ENCODE measurements at places on chromosomes 7 and 10.

DNA sequence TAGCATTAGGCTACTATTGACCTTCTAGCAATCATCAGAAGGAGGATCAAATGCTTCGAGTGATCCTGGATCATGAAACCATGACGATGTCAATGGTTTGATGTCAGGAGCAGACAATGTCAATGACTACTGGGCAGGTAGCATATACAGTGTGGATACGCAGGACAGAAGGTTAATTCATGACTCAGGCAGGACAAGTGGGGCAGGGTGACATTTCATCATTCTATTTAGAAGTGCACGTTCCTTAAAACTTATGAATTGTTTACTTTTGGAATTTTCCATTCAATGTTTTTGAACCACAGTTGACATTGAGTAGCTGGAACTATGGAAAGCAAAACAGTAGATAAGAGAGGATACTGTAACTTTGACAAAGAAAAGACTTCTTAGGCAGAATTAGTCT is 140.8 kb downstream of the TSPAN12 start:
- DNase-seq: no peak

DNA sequence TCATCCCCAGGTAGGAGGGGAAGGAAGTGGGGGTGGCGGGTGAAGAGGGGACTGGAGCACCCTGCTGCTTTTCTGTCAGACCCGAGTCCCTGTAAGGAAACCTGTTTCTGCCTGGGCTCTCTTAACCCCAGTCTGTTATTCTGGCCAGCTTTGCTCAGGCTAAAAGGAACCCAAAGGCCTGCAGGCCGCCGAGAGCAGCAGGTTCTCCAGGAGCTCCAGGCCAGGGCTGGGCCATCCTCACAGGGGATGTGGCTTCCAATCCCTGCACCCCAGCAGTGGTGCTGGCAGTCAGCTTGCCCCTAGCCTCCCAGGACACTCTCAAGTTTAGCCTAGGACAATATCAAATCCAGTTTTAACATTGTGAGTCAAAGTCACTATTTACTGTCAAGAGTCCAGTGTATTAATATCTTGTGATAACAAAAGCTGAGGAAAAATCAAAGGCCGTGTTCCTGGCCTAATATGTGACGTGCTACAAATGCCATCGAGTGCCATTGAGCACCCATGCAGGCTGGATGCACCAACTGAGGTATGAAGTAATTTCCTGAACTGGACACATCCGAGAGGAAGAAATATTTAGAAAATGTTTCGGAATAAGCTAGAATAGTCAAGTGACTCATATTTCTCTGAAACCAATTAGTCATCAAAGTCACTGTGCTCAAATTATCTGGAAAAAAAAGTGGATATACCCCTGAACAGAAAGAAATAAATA is 7.0 kb downstream of the PKD1L1 start:
- no peak for DNase-seq

DNA sequence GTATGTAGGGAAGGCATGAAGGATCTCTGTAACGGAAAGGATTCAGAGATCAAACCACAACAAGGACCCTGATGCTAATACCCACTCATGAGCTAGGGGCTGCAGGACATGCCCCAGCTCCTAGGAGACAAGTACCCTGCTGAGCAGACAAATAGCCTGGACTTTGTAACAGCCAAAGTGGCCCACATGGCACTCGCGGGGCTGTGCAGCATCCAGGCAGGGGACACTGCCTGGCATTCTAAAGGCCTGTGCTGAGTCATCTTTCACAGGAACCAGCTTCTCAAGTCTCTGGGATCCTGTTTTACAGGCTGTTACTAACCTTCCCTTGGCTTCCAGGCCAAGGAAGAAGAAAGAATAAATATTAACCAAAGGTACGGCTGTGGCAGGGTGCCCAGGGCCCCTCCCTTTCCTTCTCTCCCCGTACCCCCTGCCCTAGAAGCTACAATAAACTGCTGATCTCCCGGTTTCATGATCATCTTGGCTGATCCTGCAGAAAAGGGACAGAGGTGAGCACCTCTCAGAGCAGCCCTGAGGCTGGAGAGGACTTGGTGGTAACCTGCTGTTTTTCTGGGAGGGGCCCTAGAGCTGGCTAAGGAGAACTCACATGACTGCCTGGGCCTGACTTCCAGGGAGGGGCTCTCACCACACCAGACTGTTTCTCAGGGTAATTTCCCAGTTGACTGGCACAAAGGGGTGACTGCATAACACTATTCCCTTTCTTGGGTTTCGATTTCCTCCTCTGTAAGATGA is 4.2 kb upstream of the RPEL1 start:
- DNase-seq: no peak

DNA sequence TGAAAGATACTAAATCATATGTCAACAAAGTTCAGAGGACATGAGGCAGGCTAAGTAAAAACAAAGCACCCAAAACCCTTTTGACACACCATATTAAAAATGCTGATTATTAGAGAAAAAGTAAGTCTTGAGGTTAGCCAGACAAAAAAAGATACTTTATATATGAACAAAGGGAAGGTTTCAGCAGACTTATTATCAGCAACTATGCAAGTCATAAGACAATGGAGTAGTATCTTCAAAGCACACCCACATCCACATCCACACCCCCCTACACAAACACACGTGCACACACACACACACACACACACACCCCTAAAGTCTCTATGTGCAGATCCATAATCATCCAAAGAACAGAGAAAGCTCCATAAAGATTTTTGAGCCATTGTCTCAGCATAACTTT is 1373.9 kb upstream of the CELF2 start:
- no peak for DNase-seq

GRCh38 chr10:97128516-97129154 is 57.1 kb downstream of the SLIT1 start:
- DNase-seq: no peak

DNA sequence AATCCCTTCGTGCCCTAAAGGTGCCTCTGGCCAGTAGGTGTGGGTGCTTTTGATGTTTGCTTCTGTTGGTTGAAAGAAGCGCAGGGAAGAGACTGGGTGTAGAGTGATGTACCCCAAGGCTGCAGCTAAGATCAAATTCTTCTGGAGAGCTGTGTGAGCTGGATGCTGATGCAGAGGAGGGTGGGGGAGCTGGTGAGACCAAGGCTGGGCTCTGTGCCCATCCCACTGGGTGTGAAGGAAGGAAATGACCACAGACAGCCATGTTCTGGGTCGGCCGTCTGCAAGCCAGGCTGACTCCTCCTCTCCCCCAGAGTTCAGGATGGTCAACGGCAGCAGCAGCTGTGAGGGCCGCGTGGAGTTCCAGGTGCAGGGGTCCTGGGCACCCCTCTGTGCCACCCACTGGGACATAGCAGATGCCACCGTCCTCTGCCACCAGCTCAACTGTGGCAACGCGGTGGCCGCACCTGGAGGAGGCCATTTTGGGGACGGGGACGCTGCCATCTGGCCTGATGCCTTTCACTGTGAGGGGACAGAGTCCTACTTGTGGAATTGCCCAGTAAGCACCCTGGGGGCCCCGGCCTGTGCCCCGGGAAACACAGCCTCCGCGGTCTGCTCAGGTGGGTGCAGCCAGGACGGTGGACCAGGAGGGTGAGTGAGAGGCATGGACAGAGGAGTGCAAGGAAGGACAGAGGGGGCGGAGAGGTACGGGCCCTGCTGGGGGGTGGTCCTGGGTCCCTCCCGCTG is 5.1 kb downstream of the SCART1 start:
- no peak for DNase-seq

- DNase-seq: no peak
Observed at GRCh38 chr10:11193001-11193551, 175.4 kb downstream of the CELF2 start.

GRCh38 chr10:8637640-8638039 is 583.2 kb downstream of the GATA3 start:
- DNase-seq: no peak

GRCh38 chr10:87752566-87752965 is 65.5 kb downstream of the ATAD1 start:
- no peak for DNase-seq

DNA sequence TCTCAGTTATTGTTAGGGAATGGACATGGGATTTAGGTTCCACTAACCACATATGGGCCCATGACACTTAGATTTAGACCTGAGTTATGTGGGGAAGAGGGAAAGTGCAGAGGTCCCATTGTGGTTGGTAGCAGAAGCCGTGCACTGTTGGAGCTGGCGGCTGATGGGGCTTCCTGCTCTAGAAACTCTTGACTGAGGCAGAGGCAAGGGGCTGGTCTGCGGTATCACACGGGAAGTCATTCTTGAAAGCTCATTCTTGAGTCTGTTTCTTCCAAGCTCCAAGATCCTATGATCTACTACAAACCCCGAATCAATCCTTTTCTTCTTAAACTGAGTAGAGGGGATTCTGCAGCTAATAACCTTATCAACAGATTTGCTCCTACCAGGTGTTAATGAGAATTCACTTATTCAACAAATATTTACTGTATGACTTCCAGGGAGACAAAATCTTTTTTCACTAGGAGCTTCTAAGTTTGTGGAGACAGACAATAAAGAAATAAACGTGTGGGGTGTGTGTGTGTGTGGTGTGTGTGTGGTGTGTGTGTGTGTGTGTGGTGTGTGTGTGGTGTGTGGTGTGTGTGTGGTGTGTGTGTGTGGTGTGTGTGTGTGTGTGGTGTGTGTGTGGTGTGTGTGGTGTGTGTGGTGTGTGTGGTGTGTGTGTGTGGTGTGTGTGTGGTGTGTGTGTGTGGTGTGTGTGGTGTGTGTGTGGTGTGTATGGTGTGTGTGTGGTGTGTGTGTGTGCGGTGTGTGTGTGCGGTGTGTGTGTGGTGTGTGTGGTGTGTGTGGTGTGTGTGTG is 57.1 kb downstream of the AOC1 start:
- no peak for DNase-seq

GRCh38 chr7:42453931-42454361 is 216.9 kb upstream of the GLI3 start:
- DNase-seq: no peak

GRCh38 chr10:117014835-117015234 is 9.8 kb upstream of the SHTN1 start:
- DNase-seq: no peak

- DNase-seq: no peak
Observed at GRCh38 chr10:488933-489215, 200.6 kb downstream of the DIP2C start.

- no peak for DNase-seq
Observed at GRCh38 chr7:37359180-37359579, 89.5 kb downstream of the ELMO1 start.

DNA sequence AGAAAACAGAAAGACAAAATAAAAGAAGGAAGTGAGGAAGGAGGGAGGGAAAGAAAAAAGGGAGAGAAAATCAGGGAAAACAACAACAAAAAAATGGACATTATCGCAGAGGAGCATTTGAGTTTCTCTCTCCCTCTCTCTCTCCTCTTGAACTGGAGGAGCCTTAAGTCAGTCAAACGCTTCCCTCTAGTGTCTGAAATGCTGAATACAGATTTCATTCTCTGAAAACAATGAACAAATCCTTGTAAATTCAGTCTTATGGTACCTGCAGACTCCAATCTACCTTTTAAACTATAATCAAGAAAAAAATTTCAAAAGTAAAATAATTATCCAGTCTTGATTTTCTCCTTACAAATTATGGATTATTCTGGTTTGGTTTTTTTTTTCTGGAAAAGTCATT is 89.2 kb upstream of the PFKP start:
- DNase-seq: no peak

- no peak for DNase-seq
Observed at GRCh38 chr10:77943121-77943901, 16.8 kb upstream of the DLG5 start.

- DNase-seq: no peak
Observed at GRCh38 chr10:43256531-43257346, 10.1 kb downstream of the RASGEF1A start.

GRCh38 chr7:143510854-143511592 is 33.4 kb downstream of the TAS2R41 start:
- no peak for DNase-seq

GRCh38 chr10:112232670-112233069 is 49.1 kb upstream of the GPAM start:
- DNase-seq: no peak

GRCh38 chr10:91653219-91653870 is 20.5 kb upstream of the PPP1R3C start:
- no peak for DNase-seq

- DNase-seq: no peak
Observed at GRCh38 chr7:2043316-2044039, 189.3 kb downstream of the MAD1L1 start.

DNA sequence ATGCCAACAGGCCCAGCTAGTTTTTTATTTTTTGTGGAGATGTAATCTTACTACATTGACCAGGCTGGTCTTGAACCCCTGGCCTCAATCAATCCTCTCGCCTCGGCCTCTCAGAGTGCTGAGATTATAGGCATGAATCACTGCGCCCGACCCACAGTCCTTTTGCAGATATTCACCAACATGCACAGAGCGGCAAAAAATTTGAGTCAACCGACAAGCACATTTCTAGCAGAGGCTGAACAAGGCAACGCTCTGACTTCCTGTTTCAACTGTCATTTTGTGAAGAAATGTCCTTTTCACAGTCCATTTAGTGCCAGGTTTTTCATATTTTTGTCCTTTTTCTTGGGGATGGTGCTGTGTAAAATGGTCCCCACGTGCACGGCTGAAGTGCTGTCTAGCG is 71.1 kb upstream of the KAT6B start:
- DNase-seq: no peak

- DNase-seq: no peak
Observed at GRCh38 chr10:97770255-97770654, 1.5 kb downstream of the SFRP5 start.

DNA sequence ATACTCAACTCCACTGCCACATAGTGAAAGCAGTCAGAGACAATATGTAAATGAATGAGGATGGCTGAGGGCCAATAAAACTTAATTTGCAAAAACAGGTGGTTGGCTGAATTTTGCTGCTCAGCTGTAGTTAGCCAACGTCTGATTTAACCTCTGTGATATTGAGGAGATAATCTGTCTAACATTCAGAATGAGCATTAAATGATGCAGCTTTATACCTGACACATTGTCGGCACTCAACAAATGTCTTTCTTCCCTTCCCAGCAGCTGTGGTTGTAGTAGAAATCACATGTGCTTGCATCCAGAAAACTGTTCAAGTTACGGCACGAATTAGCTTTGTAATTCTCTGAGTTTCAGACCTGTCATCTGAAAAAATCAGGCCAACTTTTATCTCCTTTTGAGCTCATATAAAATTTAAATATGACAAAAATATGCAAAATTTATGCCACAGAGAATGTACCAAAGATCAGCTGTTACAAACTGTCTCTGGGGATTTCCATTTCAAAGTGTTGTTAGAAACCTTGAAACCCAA is 1239.7 kb downstream of the GATA3 start:
- no peak for DNase-seq

GRCh38 chr10:7819121-7819460 is 786 bp downstream of the TAF3 start:
- no peak for DNase-seq

- no peak for DNase-seq
Observed at GRCh38 chr7:143181349-143181748, 1.9 kb upstream of the TAS2R39 start.
